Common myeloid progenitor, CD34-positive (primary cell): ENCODE measurements at places on chromosomes 1 and 21.

DNA sequence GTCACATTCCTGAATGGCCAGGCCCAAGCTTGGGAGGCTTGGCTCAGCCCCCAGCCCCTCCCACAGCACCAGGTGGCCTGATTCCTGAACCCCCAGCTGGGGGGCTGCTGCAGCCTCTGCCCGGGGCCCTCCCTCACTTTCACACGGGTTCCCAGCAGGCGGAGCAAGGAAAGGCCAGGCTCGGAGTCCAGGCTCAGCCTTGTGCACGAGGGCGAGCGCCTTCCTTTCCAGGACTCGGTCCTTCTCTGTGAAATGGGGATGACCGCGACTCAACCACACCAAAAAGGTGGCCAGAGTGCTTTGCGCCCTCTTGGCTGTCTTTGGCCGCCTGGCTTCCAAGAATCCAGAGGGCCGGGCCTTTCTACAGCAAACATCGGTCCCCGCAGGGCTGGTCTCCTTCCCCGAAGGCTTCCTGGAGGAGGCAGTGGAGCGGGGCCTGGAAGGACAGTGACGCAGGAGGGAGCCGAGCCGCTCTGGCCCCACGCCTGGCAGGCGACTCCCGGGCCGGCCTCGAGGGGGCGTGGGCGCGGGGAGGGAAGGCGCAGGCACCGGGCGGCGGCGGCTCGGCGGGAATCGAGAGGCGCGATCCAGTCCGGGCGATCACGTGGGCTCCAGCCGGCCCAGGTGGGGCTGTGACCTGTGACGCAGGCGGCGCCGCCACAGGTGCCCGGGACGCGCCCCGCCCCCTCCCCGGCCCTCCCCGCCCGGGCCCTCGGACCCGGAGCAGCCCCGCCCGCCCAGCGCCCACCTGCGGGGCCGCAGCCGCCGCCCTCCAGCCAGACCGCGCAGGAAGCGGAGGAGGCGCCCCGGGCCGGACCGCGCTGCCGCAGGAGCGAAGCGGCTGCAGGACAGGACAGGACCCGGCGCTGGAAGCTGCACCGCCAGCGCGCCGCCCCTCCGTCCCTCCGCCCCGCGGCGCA lies at the start of gene ARHGEF16:
Gene ARHGEF16 (plus strand): TSS at position 775 of the 920 bp plus-strand sequence. CDS start 8,420 bp downstream, outside the sequence.
- peak; percentile 52 for DNase-seq
- no peaks in the 10 kb centered on the region for H3K36me3 ChIP-seq
- peaks cover 30% of the 10 kb centered on the region for H3K4me1 ChIP-seq
- H3K27ac ChIP-seq = no peak within 1 kb of the TSS
- H3K27me3 ChIP-seq = no peaks in the 10 kb centered on the region
- H3K4me3 ChIP-seq = no peak within 1 kb of the TSS

DNA sequence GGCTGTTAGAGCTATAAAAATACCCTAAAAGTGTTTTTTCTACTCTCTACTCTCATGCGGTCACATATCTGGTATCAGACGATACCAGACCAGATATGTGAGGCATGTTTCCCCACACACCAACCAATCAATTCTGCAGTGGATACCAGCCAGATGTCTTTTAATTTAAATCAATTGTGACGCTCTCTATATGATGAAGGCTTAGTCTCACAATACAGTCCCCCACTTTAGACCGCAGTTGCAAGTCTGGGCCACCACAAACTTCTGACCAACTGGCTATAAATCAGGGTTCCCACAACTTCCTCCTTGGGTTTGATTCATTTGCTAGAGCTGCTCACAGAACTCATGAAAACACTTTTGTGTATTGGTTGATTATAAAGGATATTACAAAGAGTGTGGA lies 586.1 kb upstream of the ZP4 start:
- no peak overlapping the region for H3K27ac ChIP-seq
- no peaks in the 10 kb centered on the region for H3K36me3 ChIP-seq
- H3K4me3 ChIP-seq = no peak overlapping the region
- peak; percentile 96 for DNase-seq
- no peaks in the 10 kb centered on the region for H3K27me3 ChIP-seq

- peaks cover 5% of the 10 kb centered on the region for H3K4me1 ChIP-seq
- H3K27ac ChIP-seq = no peak overlapping the region
- DNase-seq = no peak
- no peaks in the 10 kb centered on the region for H3K36me3 ChIP-seq
- H3K27me3 ChIP-seq = peaks cover 86% of the 10 kb centered on the region
These were observed 1.4 kb upstream of the UBXN10 start for GRCh38 chr1:20184481-20184900.

- no peak overlapping the region for H3K4me3 ChIP-seq
- H3K4me1 ChIP-seq = peaks cover 31% of the 10 kb centered on the region
- peak overlapping the region; percentile 82 for H3K27ac ChIP-seq
- DNase-seq = peak; percentile 86
- H3K36me3 ChIP-seq = peaks cover 6% of the 10 kb centered on the region
These were observed 56.1 kb downstream of the ATP2B4 start for GRCh38 chr1:203682473-203683383.

DNA sequence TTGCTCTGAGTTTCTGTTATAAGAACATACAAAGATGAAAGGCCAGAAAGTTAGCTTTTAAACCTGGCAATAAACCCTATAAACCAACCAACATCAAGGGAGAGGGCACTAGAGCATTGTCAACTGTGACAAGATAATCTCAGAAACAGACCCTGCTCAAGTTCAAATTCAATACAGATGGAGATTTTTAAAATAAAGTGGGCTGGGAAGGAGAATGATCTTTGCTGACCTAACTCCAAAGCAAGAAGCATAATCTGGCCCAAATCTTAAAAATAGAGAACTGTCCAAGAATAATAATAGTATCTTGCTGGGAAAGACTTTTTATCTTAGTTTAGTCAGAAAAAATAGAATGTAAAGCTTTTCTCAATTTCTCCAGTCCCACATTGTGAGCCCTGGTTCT lies 485.5 kb downstream of the DISC1 start:
- no peaks in the 10 kb centered on the region for H3K4me1 ChIP-seq
- H3K27ac ChIP-seq = no peak overlapping the region
- H3K27me3 ChIP-seq = peaks cover 30% of the 10 kb centered on the region
- H3K36me3 ChIP-seq = no peaks in the 10 kb centered on the region
- H3K4me3 ChIP-seq = no peak overlapping the region

DNA sequence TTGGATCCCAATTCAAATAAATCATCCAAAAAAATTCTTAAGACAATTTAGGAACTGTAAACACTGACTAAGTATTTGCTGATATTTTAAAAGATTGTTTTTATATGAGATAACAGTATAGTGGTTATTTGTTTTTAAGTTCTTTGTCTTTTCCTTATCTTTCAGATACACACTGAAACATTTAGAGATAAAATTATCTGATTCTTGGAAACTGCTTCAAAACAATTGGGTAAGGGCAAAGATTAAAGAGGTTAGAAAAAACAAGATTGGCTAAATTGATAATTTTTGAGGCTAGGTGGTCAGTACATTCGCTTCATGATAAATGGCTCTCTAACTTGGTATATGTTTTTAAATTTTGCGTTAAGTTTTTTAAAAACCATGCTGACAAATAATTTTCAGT lies 117.3 kb downstream of the PSMG1 start:
- DNase-seq = no peak
- no peak overlapping the region for H3K27ac ChIP-seq
- no peaks in the 10 kb centered on the region for H3K27me3 ChIP-seq
- H3K4me3 ChIP-seq = no peak overlapping the region
- H3K4me1 ChIP-seq = no peaks in the 10 kb centered on the region

DNA sequence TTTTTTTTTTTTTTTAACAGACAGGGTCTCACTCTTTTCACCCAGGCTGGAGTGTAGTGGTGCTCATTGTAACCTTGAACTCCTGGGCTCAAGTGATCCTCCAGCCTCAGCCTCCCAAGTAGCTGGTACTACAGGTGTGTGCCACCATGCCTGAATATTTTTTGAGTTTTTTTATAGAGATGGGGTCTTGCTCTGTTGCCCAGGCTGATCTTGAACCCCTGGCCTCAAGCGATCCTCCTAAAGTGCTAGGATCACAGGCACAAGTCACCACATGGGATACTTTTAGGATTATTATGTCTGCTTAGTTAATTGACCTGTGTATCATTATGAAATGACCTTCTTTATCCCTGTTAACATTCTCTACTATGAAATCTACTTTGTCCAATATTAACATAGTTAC lies 38.0 kb downstream of the RASSF5 start:
- no peak overlapping the region for H3K4me3 ChIP-seq
- H3K27ac ChIP-seq = no peak overlapping the region
- H3K4me1 ChIP-seq = peaks cover 4% of the 10 kb centered on the region
- H3K36me3 ChIP-seq = no peaks in the 10 kb centered on the region
- no peak for DNase-seq

DNA sequence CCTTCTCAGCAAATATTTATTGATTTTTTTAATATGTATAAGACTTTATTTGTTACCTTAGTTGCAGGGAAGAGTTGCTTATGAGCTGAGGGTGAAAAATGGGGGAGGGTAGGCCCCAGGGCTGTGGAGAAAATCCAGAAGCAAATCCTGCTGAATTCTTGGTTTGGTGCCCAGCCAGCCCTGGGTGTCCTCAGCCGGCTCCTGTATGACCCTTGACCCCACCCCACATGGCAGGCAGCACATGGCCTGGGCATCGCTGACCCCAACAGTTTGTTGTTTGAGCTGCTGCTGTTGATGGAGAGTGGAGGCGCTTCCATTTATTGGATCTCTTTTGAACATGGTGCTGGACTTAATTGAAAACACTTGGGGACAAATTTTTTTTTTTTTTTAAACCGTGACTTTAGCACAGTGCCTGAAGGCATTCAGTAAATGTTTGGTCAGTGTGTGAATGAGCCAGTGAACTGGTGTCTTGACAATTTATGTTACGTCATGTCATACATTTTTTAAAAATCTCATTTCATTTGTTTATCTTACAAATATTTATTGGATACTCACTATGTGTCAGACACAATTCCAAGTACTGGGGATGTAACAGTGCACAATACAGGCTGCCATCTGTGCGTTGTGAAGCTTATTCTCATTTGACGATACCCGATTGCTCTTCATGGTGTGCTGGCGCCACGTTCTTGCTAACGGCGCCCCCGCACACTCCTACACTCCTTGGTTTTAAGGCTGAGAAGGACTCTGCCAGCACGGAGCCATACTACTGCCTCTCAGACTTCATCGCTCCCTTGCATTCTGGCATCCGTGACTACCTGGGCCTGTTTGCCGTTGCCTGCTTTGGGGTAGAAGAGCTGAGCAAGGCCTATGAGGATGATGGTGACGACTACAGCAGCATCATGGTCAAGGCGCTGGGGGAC lies 98.8 kb downstream of the MTR start:
- H3K4me3 ChIP-seq = no peak overlapping the region
- no peaks in the 10 kb centered on the region for H3K27me3 ChIP-seq
- no peak for DNase-seq
- H3K27ac ChIP-seq = no peak overlapping the region
- no peaks in the 10 kb centered on the region for H3K4me1 ChIP-seq

GRCh38 chr1:93007941-93008577 lies 46.8 kb upstream of the DIPK1A start:
- H3K27me3 ChIP-seq = no peaks in the 10 kb centered on the region
- H3K4me3 ChIP-seq = no peak overlapping the region
- no peak for DNase-seq

- no peak overlapping the region for H3K4me3 ChIP-seq
- peak; percentile 62 for DNase-seq
- peaks cover 8% of the 10 kb centered on the region for H3K4me1 ChIP-seq
These were observed 49.1 kb downstream of the RIPK4 start for GRCh38 chr21:41717573-41718330.

DNA sequence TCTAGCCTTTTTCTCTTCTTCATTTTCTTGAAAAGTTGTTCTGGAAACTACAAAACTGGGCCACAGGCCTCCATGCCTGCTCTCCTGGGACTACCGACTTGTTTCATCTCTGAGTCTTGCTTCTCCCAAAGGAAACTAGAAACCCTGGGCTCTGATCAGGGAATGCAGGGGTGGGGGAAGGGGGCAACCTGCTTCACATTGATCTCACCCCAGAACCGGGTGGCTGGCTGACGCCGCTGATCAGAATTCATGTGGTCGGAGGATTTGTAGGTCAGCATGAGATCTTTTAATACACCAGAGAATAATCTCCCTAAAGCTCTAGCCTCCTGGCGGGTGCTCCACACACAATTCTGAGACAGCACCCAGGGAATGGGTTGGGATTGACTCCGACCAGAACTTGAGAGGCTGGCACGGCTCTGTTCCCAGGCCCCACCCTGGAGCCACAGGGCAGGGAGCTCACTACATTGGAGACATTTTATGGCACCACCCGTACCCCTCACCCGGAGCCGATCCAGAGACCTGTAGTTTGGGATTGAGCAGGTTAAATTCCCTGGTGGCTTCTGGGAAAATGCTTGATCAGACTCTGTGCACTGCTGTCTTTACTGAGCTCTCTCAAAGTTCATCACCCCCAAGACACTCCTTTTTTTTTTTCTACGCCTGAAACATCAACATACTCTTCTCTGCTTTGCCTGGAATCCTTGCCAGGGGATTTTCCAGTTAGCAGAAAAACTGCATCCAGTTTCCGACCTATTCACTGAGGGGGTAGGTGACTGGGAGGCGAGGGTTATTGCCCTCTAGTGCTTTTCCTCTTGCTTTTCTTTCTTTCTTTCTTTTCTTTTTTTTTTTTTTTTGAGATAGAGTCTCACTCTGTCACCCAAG lies 12.2 kb upstream of the ARHGEF10L start:
- no peaks in the 10 kb centered on the region for H3K36me3 ChIP-seq
- H3K27ac ChIP-seq = no peak overlapping the region
- DNase-seq = no peak
- H3K27me3 ChIP-seq = peaks cover 3% of the 10 kb centered on the region
